ENCODE measurements at places on chromosomes 11 and 22.
A peak's percentile ranks its signal among the peaks of the same experiment; 100 is the strongest.

DNA sequence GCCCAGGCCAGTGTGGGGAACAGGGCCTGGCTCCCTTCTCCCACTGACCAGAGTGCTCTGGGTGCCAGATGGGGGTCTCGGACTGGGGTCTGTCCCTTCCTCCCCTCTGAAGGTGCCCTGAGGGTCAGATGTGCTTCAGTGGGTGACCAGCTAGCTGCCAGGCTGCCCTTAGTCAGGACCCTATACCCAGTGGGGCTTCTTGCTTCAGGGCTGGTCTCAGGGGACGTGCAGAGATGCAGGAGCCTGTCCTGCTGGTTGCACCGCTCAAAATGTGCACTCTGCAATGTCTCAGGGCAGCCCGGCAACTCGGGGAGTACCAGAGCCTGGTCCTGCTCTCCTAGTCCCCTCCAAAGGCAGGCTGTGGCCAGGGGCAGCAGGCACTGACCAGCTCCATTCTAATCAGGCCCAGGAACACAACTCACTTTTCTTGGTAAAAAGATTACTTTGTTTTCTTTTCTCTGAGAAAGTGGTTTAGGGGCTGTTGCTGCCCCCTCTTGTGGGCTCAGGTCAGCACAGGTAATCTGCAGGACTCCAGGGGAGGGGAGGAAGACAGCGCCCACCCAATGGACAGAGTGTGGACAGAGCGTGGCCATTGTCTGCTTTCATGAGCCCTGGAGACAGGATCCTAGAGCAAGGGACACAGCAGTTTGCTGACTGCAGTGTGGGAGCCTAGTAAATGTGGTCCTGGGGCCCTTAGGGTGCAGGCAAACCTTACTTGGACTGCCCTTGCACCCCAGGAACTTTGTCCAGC lies 80.9 kb downstream of the MED15 start:
- DNase-seq, result no peak

- DNase-seq, result no peak
Observed at GRCh38 chr11:11482730-11483129, 129.7 kb upstream of the CSNK2A3 start.

DNA sequence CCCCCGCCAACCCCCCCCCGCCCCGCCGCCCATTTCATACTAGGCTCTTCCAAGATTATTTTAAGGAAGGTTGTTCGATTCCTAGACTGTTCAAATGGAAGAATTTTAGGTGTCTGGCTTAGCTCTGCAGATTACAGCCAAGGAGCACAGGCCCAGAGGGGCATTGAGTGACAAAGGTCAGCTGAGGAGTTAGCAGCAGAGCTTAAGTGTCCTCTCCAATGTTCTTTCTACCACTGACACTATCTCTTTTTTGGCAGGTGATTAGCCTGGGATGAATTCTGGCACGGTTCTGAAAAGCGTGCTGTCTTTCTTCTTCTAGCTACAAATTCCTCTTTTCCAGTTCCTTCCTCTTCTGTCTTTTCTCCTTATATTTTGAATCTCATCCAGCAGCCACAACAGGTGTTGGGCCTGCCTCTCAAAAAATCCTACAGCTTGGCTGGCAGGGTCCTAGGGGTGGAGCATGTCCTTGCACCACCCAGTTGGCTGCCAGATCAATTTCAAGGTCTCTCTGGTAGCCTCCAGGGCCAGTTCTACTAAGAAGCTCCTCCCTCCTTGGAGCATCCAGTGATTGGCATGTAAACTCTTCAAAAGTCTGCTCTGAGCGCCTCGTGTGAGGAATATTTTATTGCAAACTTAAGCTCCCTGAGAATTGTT lies 23.0 kb downstream of the KCNE3 start:
- no peak for DNase-seq

DNA sequence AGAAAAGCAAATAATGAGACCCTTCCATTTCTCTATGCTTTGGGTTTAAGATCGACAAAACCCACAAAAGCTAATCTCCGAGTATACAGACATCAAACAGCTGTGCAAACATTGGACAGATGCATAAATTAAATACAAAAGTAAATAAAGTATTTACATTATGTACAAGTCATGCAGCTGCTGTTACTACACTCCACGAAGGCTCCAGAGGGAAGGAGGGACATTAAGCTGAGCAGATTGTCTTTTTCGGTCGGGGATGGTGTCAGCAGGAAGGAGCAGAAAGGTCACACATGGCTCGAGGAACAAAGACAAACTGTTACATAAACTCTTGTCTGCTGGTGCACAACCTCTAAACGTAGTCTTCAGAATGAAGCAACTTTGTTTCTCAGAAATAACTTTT lies 88.8 kb upstream of the BARX2 start:
- peak; percentile 92 for DNase-seq

DNA sequence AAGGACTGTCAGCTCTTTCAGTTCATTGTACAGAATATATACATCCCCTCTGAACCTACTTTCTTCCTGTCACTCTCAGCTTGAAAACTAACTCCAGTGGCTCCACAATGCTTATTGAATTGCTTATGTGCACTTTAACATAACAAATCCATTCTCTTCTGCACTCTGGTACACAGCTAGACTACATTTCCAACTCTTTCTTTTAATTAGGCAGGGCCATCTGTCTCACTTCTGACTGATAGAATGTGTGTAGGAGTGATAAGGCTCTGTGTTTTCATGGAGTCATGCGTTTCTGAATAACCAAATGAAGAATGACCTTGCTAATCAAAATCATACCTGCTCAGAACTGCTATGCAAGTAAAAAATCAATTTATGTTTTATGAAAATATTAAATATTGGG lies 278.5 kb upstream of the CCDC179 start:
- DNase-seq, result no peak

DNA sequence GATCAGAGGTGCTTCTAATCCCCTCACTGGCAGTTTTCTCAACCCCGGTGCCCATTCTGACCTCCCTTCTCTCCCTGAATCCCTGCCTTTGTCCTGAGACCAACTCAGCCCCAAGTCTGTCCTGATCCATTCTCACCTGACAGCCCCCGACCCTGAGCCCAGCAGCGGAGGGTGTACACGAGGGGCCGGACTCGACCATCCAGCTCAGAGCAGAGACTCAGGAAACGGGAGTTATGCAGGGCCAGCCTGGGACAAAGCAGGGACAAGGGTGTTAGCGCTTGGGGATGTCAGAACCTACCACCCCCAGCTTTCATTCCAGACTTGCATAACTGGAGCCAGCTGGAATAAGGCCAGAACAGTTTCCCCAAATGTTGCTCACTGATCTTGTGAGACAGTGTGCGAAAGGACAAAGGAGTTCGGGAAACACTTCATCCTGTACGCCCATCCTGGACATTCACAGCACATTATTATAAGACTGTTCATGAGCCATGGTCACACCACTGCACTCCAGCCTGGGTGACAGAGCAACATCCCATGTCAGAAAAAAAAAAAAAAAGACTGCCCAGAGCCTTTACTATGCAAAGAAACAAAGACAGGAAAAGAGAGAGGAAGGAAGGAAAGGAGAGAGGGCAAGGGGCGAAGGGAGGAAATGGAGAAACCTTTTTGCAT lies 3.5 kb upstream of the EEF1G start:
- DNase-seq, result no peak

DNA sequence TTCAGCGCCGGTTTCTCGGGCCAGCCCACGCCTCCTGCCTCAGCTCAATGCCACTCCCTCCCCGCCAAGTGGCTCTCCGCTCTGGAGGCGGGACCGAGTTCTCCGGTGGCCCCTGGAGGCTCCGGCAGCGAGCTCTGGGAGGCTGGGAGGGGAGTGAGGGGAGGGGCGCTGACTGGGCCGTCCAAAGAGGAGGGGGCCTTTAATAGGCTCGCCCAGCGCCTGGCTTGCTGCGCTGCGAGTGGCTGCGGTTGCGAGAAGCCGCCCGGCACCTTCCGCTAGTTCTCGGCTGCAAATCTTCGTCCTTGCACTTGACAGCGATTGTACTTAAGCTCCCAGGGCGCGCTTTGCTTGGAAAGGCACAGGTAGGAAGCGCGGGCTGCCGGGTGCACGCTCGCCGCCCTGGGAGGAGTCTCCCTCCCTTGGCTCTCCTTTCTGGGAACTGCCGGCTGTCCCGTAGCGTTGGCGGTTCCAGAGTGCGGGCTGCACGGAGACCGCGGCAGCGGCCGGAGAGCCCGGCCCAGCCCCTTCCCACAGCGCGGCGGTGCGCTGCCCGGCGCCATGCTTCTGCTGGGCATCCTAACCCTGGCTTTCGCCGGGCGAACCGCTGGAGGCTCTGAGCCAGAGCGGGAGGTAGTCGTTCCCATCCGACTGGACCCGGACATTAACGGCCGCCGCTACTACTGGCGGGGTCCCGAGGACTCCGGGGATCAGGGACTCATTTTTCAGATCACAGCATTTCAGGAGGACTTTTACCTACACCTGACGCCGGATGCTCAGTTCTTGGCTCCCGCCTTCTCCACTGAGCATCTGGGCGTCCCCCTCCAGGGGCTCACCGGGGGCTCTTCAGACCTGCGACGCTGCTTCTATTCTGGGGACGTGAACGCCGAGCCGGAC lies at the start of gene ADAMTS15:
Gene ADAMTS15 (plus strand): TSS at position 230 of the 894 bp plus-strand sequence. CDS start 329 bp downstream, at position 559.
- DNase-seq, result peak; percentile 68

DNA sequence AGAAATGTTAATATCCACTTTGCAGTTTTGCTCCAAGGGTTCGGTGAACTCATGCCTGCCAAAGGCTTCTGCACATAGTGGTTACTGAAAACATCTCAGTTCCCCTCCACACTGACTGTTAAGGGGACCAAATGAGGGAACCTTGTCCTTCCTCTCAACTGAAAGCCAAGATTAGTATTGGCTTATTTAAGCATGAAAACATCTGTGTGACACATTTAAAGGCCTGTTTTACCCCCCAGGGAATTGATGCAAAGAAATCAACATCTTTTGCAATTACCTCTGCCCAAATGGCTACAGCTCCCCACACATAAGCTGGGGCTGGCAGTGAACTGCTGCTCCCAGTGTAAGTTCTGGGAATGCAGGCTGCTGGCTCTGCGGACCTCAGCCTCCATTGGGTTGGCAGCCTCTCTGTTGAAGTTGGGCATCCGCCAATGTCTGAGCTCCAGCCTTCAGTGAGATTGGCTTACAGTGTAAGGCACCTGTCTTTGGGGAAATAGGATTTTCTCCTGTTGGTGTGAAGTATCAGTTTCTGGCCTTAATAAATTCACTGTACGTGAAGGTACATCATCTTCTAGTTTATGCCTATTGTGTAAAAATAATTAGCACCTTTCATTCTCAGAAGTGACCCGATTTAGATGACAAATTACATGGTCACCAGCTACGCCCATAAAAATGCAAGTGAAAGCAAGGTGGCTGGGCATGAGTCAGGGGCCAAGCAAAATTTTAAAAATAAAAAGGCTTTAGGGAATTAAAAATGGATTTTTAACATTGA lies 213.4 kb upstream of the SYN3 start:
- DNase-seq, result no peak

DNA sequence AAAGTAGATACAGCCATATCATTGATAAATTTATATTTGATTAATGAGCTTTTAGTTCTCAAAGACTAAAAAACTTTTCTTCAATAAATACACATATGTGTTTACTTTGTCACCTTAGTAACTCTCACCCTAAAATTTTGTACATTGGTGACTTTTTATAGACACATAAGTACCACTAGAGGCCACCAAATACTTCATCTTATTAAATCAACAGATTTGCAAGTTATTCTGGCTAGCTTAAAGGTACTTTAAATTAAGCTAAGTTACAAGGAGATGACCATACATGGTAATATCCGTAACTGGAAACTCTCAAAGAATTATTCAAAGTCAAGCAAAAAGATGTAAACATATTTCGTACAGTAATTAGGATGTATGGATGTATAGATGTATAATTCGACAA lies 112.2 kb downstream of the SBF2 start:
- no peak for DNase-seq

All from NCI-H345 (cell line).